ENCODE measurements at places on chromosomes 1 and 21. TPM values are rescaled to one million over a fixed set of nuclear protein-coding genes. Genes with fewer than 3 reads are reported as not detected.

Gene C8A
- total RNA-seq: not detected

Gene TCHH
- not detected for total RNA-seq

Gene FAM78B
- total RNA-seq: 0.29 TPM

Gene IVL
- total RNA-seq: not detected

Gene PAQR6
- total RNA-seq: 0.36 TPM

Gene IGSF21
- not detected for total RNA-seq

Gene CELA3A
- total RNA-seq: not detected

Gene LCE3D
- total RNA-seq: not detected

Gene COL9A2
- 0.36 TPM for total RNA-seq

Gene LCE2A
- total RNA-seq: not detected

Gene PRR9
- not detected for total RNA-seq

Gene PDXK
- total RNA-seq: 88.4 TPM

Gene RYR2
- not detected for total RNA-seq

Measured in osteoblast (primary cell).